ENCODE measurements at places on chromosomes 1 and 21.

DNA sequence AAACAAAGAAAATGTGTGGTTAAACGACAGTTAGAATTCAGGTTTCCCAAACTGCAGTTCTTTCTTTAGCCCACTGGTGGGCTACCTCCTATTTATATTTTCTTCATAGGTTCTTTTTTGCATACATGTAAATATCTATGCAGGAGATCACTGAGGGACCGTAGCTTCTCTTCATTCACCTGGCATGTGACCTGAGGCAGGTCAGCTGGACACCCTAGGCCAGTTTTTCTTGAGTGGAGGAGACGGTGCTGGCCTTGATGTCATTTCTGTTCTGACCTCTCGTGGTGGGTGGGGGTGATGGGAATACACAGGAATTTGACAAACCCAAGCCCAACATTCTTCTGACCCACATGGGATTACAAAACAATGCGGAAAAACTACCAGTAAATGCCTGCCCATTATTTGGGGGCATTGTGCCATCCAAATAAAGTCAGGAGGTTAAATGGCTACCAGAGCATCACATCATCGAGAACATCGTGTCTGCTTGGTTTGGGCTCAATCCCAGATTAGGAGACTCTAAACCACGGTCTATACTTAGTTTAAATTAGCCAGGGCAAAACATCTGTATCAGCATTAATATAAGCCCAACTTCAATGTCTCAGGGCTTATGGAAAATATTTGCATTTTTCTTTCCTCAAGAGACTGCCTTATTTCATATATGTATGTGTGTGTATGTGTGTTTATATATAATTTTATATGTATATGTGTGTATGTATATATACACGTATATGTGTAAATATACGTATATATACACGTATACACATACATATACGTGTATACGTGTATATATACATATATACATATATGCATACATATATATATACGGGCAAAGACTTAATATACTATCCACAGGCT, 7.4 kb upstream of the IRF2BP2 start:
- no peak for DNase-seq

DNA sequence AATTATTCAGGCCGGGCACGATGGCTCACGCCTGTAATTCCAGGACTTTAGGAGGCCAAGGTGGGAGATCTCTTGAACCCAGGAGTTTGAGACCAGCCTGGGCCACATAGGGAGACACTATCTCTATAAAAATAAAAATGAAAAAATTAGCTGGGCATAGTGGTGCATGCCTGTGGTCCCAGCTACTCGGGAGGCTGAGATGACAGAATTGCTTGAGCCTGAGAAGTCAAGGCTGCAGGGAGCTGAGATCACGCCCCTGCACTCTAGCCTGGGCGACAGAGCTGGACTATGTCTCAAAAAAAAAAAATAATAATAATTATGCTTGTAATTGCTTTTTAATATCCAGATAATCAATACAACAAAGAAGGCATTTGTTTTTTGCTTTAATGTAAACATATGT, 91.3 kb downstream of the RIPK4 start:
- no peak for DNase-seq

GRCh38 chr1:12549460-12550349, 68.3 kb downstream of the DHRS3 start:
- no peak for DNase-seq

DNA sequence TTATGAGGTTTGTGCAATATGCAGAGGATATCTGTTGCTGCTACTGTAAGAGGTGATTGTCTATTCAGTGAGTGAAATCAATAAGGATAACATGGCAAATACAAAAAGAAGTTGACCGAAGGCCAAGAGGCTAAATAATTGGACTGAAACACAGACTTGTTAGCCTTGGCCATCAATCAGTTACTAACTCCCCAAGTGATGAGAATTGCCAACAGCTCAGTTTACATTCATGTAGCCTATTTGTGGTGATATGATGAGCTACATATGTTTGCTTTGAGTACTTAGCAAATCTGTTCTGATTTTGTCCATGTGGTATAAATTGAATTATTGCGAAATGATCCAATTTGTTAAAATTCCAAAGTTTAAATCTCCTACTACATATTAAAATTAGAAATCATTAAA, 68.6 kb upstream of the VAV3 start:
- DNase-seq = no peak

DNA sequence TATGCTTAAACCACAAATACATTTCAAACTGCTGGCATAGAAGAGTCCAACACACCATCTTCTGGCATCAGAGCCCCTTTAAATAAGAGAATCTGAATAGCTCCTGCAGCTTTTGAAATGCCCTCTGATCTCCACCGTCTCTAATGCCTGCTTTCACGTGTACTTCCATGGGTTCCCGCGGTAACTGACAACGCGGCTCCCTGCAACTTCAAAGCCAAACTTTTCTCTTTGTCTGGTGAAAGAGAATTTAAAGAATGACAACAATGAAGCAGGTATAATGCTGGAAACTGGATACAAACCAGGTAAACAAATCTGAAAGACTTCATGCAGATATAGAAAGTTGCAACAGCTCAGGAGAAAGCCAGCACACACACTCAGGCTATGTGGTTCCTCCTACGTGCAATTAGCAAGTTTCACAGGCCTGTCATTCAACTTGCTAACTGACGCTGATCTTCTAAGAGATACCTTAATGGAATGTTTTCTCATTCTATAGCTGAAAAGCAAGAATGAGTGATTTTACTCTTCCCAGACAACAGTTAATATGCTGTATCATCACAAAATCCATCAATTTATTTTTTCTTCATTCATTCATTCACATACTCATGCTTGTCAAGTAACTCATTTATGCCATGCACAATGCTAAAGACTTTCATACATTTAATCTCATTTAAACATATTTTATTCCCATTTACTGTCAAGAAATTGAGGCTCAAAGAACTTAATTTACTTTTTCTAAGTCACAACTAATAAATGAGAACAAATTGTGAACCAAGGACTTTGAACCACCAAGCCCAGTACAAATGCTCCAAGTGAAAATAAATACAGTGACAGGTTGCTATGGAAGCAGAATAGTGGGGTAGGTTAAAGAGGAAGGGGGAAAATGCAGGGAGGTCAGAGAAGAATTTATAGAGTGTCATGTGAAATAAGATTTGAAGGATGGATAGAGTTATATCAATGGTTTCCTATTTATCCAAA, 202.7 kb upstream of the SNX7 start:
- no peak for DNase-seq

DNA sequence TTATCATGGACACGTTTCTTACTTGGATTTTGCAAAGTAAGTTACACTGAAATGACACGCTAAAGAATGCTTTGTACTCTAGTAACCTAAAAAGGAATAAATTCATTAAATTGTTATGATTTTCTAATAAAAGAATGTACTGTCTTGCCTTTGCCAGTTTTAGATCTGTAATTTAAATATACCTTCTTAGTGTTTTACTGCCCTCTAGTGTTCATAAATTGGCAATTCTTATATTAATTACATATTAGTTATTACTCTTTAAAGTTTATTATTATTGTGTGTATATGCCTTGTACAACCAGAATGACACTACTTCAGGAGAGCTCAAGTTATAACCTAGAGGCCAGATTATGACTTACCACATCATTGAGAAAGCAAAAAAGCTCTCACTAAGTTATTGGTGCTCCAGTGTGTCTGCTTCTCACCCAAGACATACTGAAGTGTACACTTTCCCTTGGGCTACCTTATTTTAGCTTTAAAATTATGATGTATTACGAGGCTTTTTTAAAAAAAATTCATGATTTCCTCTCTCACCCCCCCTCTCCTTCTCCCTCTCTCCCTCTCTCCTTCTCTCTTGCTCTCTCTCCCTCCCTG, 169.9 kb downstream of the HS2ST1 start:
- DNase-seq = no peak

DNA sequence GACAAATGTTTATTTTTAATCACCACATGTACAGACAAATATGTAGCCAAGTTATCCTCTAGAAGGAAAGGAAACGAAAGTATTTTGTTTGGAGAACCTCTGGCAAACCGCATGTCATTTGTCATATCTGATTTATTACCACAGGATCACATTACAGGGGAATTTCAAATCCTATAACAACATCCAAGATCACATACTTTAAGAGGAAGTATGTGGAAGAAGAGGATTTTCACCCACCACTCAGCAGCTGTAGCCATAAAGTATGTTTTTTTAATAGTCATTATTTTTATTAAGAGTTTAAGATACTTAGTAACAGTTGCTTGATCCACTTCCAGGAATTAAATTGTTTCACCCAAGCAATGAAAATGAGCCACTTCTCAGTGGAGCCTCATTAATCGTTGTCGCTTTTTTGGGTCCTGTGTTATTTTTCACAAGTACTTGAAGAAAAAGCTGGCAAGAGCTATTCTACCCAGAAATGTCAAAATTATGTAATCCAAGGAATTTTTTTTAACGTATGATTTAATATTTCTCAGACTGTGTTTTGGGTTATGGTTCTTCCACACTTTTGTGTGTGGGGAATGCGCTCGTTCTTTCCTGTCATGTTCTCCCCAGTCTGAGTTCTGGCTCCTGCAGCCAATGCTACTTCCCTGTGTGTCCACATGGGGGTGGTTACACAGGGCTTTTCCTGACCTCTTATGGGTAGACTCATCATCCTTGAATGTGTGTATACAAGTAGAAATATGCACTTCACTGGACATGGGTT, 6.9 kb downstream of the SERTAD4 start:
- DNase-seq = no peak

GRCh38 chr1:156693848-156694689, 11.3 kb downstream of the CRABP2 start:
- no peak for DNase-seq

GRCh38 chr21:34105947-34106541, 32.7 kb downstream of the MRPS6 start:
- DNase-seq = no peak

GRCh38 chr1:62688687-62689085, 500 bp upstream of the DOCK7 start:
- DNase-seq = no peak

DNA sequence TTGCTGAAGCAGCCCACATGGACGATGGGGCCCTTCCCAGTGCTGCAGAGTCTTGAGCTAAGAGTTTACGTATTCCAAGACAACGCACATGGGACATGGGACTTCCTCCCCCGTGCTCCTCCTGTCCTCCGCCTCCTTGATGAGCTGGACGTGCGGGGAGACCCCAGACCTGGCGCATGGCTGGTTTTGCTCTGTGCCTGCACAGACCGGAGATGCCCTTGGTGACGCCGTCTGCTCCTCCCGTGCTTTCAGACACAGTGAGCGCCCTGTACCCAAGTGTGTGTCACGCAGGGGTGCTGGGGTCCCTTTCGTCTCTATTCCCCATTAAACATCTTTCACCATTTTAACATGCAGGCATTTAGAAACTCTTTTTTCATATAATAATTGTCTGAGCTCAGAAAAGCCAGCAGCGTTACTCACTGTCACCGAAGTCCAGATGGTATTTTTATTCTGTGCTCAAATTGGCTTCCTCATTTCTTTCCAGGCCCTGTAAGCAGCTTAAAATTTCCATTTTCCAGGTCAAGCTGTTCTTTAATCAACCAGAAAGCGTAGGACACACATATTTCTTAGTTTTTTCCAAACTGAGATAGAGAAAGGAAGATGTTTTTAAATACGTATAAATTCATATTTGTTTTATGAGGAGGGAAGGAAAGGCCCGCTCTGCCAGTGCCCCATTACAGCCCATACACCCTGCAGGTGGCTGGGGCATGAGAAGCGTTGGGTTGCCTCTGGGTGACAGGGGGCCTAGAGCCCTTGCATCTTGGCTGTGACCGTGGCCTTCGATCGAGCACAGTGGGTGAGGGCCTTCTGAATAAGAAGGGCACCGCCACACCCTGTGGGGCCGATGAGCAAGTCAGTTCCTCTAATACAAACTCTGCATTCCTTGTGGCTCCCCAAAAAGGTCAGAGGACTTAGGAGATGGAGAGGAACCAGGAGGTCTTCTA, 17.9 kb upstream of the ZBTB21 start:
- DNase-seq = no peak

GRCh38 chr1:104760017-104760416, 1010.3 kb downstream of the AMY1C start:
- no peak for DNase-seq

- DNase-seq = no peak
Observed at GRCh38 chr1:72186733-72187307, 95.5 kb downstream of the NEGR1 start.

DNA sequence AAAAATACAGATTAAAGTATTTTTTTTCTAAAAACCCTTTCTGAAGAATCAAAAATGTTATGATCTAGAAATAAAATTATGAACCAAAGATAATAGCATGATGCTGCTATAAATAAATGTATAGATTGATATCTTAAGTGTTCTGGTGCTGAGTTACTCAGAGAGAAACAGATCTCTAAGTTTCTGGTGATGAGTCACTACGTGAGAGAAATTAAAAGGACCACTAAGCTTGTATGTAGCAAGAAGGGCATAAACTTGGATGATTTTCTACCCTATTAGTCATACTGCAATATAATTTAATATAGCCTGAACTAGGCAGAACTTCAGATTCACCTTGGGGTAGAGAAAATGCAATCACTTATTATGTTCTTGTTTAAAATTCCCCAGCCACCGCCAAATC, 514.8 kb downstream of the AMY1C start:
- DNase-seq = no peak

DNA sequence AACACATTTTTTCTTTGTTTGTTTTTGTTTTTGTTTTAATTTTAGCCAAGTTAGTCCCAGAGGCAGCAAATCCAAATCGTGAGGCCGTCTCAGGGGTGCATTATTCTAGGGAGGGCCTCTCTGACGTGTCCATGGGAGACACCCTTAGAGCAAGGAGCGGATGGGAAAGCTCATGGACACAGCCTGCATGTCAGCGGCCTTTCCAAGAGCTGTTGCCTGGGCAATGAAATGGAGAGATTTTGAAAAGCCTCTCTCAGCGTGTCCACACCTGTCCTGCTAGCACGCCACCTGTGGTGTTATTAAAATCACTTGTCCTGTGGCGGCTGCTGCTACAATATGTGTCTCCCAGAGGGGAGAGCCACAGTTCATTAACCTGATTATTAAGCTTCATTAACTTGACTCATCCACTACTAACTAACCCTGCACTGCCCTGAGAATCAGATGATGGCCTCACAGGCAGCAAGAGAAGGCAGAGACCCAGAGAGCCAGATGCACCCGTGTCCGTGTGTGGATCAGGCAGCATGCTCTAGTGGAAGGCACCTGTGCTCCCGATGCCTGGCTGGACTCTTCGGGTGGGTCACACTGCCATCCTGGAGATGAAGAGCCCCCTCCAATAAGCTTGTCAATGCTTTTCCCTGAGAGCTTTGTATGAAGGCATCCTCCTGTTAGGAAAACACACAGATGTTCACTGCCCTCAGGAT, 133.3 kb downstream of the PGBD5 start:
- no peak for DNase-seq

- DNase-seq = no peak
Observed at GRCh38 chr1:4061521-4062031, 161.5 kb upstream of the C1orf174 start.

DNA sequence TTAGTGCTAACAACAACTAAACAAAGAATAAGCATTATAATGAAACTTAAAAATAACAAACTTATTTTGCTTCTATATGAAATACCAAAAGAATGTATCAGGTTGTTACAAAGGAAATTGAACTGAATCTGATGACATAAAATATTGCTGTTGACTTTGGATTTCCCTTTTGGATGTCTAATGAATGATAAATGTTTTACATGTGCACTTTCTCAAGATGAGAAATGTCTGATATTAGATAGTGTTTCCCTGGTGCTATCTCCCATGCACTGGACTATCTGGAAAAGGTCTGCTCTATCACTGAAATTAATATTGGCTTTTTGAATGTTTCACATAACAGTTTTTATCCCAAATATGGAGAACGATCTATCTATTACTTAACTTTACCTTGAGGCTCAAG, 179.9 kb downstream of the HMCN1 start:
- DNase-seq = no peak

- DNase-seq = no peak
Observed at GRCh38 chr1:116127123-116127847, 16.1 kb downstream of the MAB21L3 start.

GRCh38 chr21:14858311-14858710, 206.5 kb downstream of the NRIP1 start:
- no peak for DNase-seq

All from activated naive CD8-positive, alpha-beta T cell treated with anti-CD3 and anti-CD28 coated beads for 36 hours (primary cell).